ENCODE measurements at places on chromosomes 16 and 17.

- no peak for DNase-seq
Measured at GRCh38 chr16:89337965-89338364, 120.5 kb downstream of the ZNF778 start.

DNA sequence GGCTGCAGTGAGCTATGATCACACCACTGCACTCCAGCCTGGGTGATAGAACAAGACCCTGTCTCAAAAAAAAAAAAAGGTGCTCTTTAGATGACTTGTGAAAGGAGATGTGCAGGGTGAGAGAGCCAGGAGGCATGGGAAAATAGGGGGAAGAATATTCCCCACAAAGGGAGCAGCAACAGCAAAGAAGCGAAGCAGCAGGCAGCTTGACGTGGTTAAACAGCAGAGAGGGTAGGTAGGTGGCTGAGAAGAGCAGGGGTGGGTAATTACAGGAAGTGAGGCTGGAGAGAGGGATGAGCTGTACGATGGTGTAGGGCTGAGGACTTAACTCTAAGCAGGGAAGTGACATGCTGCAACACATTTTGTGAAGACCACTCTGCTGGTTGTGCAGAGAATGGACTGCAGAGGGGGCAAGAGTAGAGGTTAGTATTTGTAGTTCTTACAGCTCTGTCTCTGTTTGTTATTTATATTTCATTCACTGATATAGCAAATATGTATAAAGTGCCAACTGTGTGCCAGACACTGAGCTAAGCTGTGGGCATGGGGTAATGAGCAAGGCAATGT lies 1.6 kb downstream of the HEATR3 start:
- DNase-seq, result no peak

- DNase-seq, result no peak
Measured at GRCh38 chr17:42472709-42473521, 14.2 kb downstream of the ATP6V0A1 start.

DNA sequence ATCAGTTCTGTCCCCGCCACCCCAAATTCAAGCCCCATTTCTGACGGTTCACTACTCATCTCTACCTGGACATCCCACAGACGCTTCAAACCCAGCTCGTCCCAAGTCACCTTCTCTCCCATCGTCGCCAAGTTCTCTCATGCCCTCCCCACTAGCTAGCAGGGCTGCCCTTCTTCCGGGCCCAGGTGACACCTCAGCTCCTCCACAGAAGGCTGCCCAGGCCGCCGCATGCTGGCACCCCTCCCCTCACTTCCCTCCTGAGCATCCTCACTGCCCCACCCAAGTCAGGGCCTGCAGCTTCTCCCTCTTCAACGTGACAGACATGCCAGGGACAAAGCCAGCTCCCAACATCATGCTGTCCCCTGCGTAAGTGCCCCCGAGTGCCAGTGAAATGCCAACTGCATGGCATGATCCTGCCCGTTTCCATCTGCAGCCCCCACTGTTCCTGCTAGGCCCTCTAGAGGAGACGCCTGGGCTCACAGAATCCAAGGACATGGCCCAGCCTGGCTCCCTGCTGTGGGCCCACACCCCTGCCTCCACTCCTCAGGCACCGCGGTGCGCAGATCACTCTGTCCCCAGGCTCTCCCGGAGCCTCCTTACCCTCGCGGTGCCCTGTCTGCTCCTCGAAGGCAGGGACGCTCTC lies 5.9 kb downstream of the CYB561 start:
- peak; percentile 25 for DNase-seq

DNA sequence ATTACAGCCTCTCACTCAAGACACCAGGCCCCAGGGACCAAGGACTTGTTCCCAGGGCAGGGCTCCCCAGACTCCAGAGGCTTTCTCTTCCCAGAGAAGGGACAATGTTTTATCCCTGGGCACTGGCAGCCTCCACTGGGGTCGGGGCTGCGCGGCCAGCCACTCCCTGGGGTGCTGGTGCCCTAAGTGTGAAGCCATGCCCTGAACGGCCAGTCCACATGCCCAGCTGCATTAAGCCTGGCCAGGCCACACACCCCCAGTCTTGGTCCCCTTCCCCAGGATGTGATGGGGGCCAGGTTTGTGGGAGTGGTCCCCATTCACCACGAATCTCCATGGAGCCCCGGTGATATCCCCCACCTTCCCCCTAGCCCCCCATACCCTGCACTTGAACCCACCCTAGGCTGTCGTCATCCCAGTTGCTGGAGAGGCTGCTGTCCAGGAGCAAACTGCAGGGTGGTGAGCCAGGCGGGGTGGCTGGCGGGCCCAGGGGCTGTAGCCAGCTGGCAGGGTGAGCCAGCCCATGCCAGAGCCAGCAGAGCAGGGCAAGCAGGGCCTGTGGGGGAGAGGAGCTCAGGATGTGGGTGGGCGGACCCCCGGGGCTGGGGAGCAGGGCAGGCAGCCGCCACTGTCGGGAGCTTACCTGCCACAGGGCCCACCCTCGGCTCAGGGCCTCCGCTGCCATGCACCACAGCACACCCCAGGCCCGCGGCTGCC lies 4.6 kb downstream of the PAQR4 start:
- no peak for DNase-seq

GRCh38 chr17:28008513-28008912 lies 34.0 kb upstream of the NLK start:
- DNase-seq, result no peak

GRCh38 chr16:66673691-66674090 lies 22.9 kb downstream of the CMTM4 start:
- no peak for DNase-seq

DNA sequence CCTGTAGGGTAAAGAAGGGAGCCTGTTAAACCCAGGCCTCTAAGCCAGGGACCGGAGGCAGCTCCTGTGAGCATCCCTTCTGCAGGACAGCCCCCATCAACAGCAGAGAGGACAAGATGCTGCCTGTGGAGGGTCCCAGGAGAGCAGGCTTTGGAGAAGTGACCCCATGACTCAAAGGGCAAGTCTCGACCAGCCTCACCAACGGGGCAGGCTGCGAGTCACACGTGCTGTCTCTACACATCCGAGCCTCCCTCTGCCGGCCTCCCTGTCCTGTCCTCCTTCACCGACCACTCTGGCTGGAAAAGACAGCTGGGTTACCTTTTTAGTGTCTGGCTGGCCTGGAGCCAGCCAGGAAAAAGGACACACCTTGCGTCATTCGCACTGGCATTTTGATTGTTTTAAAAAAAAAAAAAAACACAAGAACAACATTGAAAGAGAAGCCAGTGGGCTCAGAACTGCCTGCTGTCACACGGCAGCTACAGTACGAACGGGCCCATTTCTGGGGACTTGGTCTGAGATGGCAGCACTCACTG lies 74.5 kb upstream of the RCVRN start:
- no peak for DNase-seq

GRCh38 chr17:2487306-2487705 lies 24.4 kb downstream of the METTL16 start:
- no peak for DNase-seq

DNA sequence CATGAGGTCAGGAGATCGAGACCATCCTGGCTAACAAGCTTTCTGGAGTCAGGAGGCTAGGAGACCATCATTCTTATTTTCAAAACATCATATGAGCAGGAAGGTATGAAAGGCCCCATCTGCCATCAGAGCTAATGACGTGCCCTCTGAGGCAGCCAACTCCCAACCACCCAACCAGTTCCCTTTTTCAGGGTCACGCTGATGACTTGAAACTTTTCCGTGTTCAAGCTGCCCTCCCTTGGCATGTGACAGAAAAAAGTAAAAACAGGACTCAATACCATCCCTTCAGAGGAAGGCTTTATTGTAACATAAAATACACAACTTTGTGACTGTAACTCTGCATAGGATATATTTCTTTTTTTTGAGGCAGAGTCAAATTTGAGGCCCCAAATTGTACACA lies 4.6 kb upstream of the GHDC start:
- no peak for DNase-seq

DNA sequence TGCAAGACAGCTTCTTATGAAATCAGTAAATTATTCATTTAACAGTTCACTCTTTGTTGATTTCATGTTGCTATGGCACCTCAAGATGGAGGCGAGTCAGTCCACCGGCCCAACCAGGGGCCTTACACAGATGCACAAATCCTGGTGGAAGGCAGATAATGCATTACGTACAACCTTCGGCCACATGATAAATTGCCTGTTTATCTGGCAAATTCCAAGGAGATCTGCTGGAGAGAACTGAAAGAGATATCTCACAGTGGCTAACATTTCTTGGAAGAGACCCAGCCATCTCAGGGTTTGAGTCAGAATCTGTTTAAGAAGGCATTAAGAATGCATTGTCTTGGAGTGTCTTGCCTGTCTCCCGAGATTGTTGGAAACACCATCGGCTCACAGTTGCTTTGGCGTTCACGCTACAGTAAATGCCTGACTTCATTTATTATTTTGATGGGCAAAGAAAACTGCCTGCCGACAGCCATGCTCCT lies 225.6 kb downstream of the MSI2 start:
- DNase-seq, result no peak

DNA sequence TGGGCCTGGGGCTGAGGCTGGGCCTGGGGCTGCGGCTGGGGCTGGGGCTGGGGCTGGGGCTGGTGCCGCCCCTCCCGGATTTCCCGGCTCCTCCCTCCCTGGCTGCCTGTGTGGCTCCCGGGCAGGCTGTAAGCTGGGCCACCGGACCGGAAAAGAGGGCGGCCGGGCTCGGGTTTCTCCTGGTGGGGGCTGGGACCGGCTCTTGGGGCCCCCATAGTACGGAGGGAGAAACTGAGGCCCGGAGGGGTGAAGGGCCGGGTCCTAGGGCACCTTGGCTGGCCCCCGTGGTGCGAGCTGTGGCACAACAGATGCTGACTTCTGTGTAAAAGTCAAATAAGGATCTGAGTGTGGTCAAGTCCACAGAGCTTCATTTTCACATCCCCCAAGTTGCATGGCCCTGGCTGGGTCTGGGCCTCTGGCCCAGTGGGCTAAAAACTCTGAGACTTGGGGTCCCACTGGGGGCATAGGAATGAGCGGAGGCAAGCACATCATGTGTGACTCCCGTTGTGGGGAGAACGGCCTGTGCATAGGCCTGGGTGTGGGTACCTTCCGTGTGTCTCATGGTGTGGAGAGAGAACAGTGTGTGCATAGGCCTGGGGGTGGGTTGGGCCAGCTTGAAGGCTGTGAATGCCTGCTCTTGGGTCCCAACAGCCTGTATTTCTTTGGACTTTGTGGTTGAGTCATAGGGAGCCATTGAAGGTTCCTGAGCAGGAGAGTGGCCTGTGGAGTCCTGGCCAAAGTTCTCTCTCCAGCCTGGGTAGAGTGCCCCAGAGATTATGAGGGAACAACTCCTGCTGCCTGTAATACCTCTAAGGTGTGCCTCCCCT lies 123.9 kb upstream of the CIBAR2 start:
- DNase-seq, result no peak

GRCh38 chr16:84989749-84990620 lies 21.4 kb downstream of the ZDHHC7 start:
- no peak for DNase-seq

GRCh38 chr16:82655072-82655714 lies 28.4 kb downstream of the CDH13 start:
- peak; percentile 62 for DNase-seq

DNA sequence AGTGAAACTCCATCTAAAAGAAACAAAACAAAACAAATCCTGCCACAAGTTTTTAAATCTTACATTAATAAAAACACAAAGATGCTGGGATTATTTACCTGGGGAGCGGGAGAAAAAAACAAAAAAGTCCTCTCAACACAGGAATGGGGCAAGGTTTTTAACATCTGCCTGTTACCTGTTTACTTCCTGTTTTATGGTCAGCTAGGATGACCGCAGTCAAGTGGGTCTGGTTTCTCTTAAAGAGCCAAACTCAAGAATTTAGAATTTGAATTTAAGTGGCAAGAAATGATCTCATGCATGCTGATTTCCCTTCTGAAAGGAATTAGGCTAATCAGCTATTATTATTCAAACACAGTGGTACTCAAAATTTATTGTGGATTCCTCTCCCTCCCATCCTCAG lies 39.7 kb upstream of the TBC1D3K start:
- DNase-seq, result no peak

DNA sequence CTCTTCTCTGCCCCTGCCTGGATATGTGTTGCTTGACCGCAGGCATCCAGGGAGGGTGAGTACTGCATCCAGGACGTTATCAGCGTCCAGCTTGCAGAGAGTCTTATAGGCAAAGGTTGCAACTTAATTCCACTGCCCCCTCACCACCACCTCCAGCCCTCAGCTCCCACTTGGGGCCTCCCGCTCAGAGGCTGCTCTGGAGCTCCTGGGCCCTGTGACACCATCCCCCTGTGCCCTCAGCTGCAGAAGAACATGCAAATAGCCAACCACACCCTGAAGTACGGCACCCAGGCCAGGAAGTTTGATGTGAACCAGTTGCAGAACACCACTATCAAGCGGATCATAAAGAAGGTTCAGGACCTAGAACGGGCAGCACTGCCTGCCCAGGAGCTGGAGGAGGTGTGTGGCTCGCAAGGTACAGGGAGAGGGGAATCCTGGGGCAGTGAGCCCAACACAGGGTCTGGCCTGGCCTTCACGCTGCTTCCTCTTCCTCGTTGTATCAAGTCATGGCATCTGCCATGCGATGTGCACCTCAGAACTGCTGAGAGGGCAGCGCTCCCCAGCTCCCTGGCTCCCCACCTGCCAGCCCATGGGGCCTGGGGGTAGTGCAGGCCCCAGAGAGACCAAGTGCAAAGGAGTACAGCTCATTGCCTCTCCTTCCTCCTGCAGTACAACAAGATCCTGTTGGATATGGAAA lies 9.6 kb downstream of the ACE start:
- no peak for DNase-seq

DNA sequence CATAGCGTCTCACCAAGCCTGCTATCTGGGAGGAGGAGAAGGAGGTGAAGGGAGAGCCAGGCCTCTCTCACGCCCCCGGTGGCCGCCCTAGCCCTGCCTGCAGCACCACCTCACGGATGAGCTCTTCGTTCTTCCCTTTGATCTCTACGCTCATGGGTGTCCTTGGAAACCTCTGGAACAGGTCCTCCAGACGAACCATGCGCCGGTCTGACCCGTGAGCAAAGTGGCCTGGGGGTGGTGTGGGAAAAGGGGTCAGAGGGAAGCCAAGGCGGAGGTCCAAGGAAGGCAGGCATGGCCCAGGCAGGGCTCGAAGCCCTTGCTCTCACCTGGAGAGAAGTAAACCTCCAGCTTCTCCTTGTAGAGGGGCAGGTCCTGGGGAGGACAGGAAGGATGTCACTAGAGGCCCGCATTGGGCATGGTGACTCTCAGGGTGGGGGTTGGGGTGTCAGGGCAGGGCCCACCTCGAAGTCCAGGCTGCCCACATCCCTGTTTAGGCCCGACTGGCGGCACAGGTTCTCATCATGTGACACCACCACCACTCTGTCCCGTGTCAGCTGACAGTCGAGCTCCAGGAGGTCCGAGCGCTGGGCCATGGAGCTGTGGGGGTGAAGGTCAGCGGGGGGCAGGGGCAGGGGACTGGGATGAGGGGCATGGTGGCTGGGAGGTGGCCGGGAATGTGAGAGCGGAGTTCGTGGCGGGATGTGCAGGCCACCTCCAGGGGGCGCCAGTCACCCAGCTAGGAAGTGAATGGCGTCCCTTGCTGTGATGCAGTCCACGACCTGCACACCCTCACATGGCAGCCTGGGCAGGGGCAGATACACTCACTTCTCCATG lies 923 bp downstream of the GDPD3 start:
- peak; percentile 52 for DNase-seq

GRCh38 chr16:85935391-85935973 lies 36.5 kb downstream of the IRF8 start:
- DNase-seq, result no peak

- no peak for DNase-seq
Measured at GRCh38 chr16:83516931-83517330, 290.8 kb upstream of the HSBP1 start.

Measured in T-helper 9 cell (primary cell).